ENCODE measurements at places on chromosomes 12 and 14.

DNA sequence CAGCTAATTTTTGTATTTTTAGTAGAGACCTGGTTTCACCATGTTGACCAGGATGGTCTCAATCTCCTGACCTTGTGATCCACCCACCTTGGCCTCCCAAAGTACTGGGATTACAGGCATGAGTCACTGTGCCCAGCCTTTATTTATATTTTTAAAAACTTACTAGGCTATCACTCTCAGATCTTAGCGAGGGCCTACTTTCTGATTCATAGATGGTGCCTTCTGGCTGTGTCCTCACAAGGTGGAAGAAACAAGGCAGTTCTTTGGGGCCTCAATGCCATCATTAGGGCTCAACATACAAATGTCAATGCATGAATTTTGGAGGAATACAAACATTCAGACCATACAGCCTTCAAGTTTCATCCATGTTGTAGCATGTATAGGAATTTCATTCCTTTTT is 2.4 kb upstream of the DGLUCY start:
- no peak for DNase-seq

GRCh38 chr12:104213952-104214351 is 1.6 kb upstream of the TXNRD1 start:
- no peak for DNase-seq

DNA sequence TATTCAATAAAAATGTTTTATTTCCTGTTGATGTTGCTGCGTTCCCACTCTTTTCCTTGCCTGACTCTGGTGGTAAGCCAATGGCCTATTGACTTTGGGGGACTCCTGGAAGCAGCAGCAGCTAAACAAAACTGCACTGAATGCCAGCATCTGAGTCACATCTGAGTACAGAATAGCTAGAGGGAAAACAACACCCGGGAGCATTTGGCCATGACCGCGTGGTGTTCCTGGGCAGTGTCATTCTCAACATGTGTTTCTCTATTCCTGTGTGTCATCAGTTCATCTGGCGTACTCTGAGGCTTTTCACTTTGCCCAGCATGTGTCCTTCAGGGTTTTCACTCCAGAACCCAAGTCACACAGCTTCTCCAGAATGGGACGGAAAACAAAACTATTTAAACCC is 238.8 kb downstream of the PAWR start:
- peak; percentile 8 for DNase-seq

DNA sequence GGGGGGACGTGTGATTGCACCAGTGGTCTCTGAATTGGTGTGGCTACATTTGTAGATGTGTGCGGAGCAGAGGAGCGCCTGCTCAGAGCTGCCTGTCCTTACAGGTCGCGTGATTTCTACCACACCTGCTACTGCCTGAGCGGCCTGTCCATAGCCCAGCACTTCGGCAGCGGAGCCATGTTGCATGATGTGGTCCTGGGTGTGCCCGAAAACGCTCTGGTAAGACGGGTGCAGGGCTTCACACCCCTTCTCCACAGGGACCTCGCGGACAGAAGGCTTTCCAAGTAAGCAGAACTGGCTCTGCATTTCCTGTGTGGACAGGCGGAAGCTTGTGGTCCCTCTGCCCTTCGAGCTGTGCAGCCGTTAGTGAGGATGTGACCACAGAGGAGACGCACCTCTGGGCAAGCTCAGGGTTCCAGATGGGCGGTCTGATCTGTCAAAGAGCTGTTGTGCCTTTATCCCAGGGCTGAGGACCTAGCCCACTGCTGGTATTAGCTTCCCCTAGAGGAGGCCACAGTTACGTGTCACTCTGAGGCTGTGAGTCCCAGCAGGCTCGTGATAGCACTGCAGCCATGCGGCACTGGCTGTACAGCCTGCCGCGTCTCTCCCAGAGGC is 47.7 kb downstream of the MAX start:
- DNase-seq, result no peak

DNA sequence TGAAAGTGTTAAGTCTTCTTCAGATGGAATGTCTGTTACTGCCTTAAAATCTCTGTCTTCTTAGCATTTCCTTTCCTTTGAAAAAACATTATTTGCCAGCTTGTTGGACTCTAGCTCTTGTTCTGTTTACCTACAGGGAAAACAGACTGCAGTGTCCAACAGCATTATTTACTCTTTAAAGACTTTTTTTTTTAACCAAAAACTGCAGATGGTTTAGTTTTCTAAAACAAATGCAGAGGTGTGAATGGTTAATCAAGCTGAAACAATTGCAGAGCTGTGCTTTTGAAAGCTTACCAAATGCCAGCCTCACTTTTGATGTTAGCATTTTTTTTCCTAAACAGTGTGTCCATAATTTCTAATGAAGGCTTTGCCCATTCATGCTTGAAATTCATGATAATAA is 323.3 kb downstream of the TMEM117 start:
- peak; percentile 41 for DNase-seq

GRCh38 chr12:21169878-21170472 is 39.0 kb downstream of the SLCO1B1 start:
- peak; percentile 44 for DNase-seq

DNA sequence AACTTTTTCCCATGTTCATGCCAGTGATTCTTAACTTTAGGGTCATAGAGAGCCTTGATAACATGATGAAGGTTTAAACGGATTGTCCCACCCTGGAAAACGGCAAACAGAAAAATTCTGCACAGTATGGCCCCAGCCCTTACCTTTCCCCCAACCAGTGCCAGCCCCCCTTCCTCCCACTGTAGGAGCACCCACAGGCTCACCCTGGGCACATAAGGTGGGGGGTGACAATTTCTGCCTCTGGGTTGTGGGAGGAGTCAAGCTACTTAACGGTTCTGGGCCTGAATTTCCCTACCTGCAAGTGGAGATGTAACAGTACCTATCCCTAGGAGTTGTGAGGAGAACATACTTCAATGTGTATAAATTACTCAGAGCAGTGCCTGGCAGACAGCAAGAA is 18.0 kb downstream of the XRCC3 start:
- DNase-seq, result no peak

DNA sequence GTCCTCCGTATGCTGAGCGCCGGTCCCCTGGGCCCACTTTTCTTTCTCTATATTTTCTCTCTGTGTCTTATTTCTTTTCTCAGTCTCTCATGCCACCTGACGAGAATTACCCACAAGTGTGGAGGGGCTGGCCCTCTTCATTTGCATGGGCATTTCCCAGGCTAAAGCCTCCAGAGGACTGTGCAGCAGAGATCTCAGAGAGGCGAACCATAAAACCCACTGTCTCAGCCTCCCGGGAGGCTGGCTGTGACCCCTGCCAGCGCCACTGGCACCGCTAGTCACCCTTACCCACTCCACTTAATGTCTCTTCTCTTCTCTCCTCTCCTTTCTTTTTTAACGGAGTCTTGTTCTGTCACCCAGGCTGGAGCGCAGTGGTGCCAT is 7.1 kb upstream of the SERPINA9 start:
- DNase-seq, result no peak

GRCh38 chr14:60563113-60563512 is 54.2 kb downstream of the SIX6 start:
- no peak for DNase-seq

GRCh38 chr14:49972823-49973222 is 79.9 kb downstream of the ARF6 start:
- peak; percentile 44 for DNase-seq

DNA sequence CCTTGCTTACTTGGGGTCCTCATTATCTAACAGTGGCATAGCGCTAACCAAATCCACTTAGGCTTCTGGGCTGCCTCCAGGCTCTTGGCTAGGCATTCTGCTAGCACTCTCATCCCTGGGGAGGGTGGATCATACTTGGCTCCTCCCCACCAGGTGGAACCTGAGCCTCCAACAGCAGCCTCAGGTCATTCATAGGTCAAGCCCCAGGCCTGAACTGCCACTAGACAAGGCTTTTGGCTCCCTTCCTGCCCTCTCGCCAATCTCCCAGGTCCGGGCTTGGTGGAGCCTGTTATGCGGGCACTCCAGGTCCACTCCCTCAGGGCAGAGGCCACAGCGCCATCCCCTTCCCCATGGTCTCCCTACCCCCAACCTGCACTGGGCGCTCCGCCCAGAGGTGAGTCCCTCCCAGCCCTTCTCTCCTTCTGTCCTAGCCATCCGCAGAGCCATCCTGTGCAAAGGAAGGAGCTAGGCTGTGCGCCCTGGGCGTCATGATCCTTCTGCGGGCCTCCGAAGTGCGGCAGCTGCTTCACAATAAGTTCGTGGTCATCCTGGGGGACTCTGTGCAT is 154.9 kb upstream of the AMIGO2 start:
- no peak for DNase-seq

GRCh38 chr12:15092826-15093225 is 120.0 kb downstream of the PDE6H start:
- DNase-seq, result no peak

Measured in NCI-H1417 (cell line).